ENCODE measurements at places on chromosomes 5 and 9. TPM values are rescaled to one million over a fixed set of nuclear protein-coding genes. Genes with fewer than 3 reads are reported as not detected.

RELL2 gene
- total RNA-seq = 2.2 TPM

PCDHGA8 gene
- 0.92 TPM for total RNA-seq

IL7R gene
- total RNA-seq = 63.2 TPM

ADAMTSL1 gene
- total RNA-seq = 49.4 TPM

PCDHB13 gene
- total RNA-seq = 4.5 TPM

SLC28A3 gene
- total RNA-seq = 0.55 TPM

PCDHB4 gene
- total RNA-seq = 0.33 TPM

LCN10 gene
- not detected for total RNA-seq

All from HFFc6 (cell line).